ENCODE measurements at places on chromosomes 4 and X. TPM values are rescaled to one million over a fixed set of nuclear protein-coding genes. Genes with fewer than 3 reads are reported as not detected.
A peak's percentile ranks its signal among the peaks of the same experiment; 100 is the strongest.

GRCh38 chrX:127457161-127457560, 595.0 kb downstream of the ACTRT1 start:
- DNase-seq, result peak; percentile 51

DNA sequence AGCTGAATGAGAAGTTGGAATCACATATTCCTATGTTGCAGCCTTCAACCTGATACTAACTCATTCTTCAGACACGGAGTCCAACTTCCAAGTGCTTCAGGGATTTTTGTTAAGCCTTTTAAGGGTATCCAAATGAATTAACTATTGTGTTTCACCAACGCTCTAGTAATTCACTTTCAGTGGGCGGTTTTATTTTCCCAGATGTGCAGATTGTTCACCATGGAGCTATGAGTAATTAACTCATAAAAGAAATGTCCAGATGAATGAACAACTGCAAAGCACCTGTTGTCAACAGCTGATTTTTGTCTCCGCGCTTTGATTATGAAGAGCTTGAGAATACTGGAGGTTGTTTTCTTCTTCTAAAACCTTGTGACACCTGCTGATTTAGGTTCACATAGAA, 187.6 kb downstream of the CBR4 start:
- no peak for DNase-seq

Gene CITED1
- not detected for total RNA-seq

Gene SPOCK3
- total RNA-seq, result not detected
